CD4-positive, alpha-beta T cell treated with Interleukin-6 at 100 ng/mL for 8 hours (primary cell): ENCODE measurements at places on chromosomes 2 and 18.

- DNase-seq: no peak
Observed at GRCh38 chr2:168691221-168691620, 111.2 kb upstream of the NOSTRIN start.

- no peak for DNase-seq
Observed at GRCh38 chr2:235770909-235771820, 277.3 kb downstream of the AGAP1 start.

GRCh38 chr18:73990258-73990657, 157.4 kb downstream of the FBXO15 start:
- no peak for DNase-seq

GRCh38 chr2:120460511-120460910, 114.6 kb downstream of the INHBB start:
- DNase-seq: no peak

DNA sequence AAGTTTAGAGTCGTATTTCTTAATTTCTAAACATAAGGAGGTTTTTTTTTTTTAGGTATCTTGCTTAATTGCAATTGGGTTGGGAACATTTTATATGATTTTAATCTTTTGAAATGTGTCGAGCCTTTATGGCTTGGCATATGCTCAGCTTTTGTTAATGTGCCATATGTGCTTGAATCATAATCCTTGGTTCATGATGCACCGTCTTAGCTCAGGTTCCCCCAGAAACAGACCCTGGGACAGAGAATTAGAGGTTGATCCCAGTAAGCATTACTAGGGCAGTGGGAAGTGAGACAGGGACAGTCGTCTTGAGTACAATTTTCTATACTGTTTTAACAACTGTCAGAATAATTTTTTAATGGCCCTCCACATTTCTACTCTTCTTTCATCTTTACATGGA, 9.3 kb downstream of the CHCHD5 start:
- DNase-seq: no peak
